ENCODE measurements at places on chromosomes 6 and 20. TPM values are rescaled to one million over a fixed set of nuclear protein-coding genes. Genes with fewer than 3 reads are reported as not detected.

DNA sequence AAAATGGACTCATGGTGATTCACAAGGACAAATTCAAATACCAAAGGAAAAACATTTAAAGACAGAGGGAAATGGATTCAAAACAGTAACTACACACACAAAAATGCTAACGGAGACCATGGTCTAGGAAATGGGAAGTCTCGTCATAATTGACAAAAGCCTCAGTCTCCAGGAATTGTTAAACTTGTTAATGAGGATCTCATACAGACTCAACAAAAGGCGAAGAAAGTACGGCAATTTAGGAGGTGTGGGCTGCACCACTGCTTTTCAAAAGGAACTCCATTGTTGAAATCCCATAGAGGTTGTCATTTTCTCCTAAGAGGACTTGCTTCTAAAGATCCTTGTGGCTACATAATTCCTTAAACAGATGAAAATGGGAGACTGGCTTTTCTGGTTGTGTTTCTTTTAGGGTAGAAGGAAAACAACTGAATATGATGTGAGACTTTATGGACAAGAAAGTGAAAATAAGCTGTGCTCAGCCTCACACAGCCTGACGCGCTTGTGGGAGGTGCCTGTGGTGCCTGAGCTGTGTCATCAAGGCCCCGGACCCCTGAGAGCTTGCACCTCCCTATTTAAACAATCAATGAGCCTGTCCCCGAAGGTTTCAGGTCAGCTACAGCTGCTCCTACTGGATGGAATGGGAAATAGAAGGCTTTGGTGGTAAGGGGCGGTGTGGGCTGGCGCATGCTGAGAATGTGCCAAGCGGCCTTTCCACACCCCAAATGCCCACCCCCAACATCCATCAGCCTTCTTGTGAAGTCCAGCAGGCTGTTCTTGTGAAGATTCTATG, 2.5 kb upstream of the CLDN20 start:
- DNase-seq, result no peak

DNA sequence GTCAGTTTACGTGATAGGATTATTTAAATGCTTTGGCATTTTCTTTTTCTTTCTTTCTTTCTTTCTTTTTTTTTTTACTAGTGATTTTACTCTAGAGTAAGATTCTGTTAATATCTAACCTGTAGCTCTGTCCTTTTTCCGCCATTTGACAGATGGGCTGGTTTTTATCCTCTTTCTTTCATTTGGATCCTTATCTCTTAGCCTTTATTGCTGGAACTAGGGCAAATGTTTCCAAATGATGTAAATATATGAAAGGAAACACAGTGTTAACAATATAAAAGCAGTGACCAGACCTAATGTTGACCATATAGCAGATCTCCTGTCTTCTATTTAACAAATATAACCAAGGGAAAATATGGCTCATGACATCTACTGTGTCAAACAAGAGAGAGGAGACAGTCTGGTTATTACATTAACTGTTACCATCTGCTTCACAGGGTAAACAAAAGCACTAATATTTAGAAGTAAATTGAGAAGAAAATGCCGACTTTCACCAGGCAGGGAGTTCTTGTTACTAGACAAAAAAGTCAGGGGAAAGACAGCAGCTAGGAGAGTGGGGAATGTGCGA, 59.8 kb upstream of the GCLC start:
- no peak for DNase-seq

DNA sequence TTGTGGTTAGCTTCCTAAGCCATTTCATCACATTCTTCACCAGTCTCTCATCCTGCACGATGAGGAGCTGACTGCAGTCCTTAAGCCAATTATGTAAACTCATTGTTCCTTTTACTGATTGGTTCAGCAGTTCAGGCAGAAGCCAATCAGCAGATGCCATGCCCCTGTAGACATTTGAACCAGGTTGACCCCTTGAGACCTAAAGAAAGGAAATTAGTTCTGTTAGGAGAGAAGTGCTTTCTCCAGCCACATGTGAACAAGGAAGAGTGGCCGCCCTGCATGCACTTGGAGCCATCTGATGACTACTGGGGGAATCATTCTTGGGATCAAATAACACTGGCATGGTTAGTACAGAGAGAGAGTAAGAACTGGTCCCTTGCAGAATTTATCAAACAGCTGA, 535.2 kb upstream of the ID4 start:
- no peak for DNase-seq

GRCh38 chr20:17794400-17794799, 94.6 kb downstream of the BANF2 start:
- no peak for DNase-seq

GRCh38 chr20:3865152-3865886, 18.7 kb downstream of the MAVS start:
- no peak for DNase-seq

DNA sequence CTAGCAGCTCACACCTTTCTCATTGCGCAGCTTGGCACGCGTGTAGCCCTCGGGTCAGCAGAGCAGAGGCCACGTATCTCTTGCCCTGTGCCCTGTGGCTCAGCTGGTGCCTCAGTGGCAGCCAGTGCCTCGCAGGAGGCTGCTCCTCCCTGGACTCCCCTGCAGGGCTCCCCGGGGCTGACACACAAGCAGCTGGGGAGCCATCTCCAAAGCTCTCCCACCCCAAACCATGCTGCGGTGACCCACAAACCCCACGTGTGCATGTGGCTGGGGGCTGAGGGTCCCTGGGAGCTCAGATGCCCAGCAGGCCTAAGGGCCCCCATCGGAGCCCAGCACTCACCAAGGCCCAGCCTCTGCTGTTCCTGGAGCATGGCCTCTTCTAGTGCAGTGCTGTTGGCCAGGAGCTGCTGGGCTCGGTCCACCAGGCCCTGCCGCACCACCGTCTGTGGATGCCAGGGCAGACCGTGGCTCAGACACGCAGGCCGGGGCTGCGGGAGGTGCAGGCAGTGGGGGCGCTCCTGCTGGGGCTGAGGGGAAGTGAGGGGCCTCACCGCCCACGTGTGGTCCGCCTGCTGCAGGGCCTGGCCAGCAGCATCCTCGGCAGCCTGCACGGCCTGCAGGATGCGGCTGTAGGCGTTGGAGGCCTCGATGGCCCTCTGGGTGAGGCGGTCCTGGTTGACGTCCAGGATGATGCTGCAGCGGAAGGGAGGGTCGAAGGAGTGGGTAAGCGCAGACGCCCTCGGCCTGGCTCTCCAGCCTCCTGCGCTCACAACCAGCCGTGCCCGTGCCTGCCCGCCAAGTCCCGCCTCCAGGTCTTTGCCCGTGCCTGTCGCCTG, 13.8 kb downstream of the ADRM1 start:
- no peak for DNase-seq

RPS6KA2 gene
- 9.7 TPM for total RNA-seq

CCN6 gene
- not detected for total RNA-seq

- no peak for DNase-seq
Measured at GRCh38 chr20:23085436-23086055, 578 bp downstream of the CD93 start.

SNAI1 gene
- total RNA-seq, result 0.44 TPM

DNA sequence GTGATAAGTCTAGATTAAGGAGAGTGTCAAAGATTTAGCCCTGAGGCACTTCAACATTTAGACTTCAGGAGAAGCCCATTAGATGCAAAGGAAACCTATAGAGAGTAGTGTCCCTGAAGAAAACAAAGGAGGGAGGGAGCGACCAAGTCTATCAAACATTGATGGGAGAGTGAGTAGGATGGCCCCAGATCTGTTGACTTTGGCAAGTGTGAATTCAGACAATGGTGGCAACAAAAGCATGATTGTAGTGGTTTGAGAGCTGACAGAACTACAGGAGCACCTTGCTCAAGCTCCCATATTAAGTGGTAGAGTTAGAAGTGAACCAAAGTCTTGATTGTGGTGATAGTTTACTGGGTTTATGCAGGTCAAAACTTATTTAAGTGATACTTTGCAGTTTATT, 979 bp upstream of the ABCF1 start:
- no peak for DNase-seq

- DNase-seq, result no peak
Measured at GRCh38 chr6:13327691-13328075, 654 bp downstream of the TBC1D7 start.

DNA sequence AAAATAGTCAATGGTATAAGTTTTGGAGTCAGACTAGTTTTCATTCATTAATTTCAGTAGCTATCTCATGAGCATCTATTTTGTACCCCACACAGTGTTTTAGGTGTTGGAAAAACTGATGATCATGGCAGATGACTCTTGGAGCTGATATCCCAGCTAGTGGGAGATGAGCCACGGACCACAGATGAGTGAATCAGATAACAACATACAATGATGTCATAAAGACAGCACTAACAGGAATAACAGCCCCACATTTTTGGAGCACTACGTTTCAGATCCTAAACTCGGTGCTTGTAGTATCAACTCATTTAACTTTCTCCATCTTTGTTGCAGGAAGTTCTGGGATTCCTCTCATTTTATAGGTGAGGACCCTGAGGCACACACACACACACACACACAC, 67.8 kb upstream of the EDN3 start:
- no peak for DNase-seq

DNA sequence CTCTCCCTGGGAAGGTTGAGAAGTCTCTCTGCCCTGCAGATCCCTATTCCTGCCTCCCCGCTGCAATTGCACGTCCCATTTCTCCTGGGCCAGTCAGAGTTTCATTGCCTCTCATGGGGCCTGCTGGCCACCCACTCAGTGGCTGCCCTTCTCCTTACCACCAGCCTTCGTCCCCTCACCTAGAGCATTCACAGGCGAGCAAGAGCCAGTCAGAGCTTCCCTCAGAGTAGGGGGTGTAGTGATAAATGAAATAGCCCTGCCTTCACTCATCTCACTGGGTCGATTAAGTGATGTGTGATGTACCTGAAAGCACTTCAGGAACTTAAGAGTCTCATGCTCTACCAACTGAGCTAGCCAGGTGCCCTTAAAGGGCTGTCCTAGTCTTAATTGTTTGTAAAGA, 52.0 kb upstream of the FANCE start:
- DNase-seq, result no peak

- no peak for DNase-seq
Measured at GRCh38 chr6:21869085-21869771, 275.7 kb downstream of the SOX4 start.

GPX6 gene
- not detected for total RNA-seq

- DNase-seq, result peak; percentile 59
Measured at GRCh38 chr20:50588034-50588736, 78.0 kb downstream of the PTPN1 start.

DNA sequence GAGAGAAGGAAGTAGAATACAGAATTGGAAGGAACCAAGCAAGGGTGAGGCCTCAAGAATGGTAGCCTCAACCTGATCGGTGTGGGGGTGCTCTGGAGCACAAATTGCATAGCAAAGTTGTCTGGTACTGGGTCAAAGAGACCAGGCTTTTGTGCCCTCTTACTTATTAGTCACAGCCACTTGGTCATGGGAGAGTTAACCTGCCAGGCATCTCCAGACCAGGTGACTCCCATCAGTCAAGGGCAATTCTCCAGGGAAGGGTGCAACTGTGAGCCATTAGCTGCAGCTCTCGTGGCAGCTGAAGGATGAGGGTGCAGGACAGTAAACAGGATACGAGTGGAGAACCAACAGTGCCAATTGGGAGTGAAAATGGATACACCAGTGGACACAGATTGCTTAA, 47.7 kb upstream of the PLCB4 start:
- no peak for DNase-seq

GRCh38 chr6:138957484-138957883, 30.6 kb downstream of the REPS1 start:
- no peak for DNase-seq

DNA sequence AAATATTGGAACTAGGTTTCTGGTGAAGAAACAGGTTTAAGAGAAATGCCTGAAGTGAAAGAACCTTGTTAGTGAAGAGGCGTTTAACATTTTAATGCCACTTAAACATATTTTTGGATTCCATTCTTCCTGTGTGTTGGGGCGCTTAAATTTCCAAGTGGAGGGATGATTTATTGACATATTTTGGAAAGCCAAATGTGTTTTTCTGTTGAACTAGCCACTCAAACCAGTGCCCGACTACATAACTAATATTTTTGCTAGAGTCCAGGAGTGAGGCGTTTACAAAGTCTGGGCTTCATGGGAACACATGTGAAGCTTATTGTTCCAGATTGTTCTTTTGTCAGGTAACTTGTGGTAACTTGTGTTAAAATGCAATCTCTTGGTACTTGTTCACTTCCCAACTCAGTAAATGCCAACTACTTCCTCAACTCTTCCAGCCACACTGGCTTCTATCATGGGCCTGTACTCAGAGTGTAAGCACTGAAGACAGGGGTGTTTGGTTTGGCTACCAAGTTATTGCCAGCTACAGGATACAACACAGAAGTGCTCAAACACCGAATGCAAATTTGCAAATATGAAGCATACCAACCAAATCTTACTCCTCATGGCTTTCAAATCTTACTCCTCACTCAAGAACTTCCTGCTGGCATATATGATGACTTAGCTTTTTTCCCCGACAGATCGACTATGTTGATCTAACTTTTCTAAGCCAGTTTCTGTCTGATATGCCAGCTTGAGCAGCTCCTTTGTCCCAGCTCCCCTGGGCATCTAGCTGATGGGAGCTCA, 2.0 kb upstream of the ZNFX1 start:
- DNase-seq, result no peak

EMILIN3 gene
- total RNA-seq, result not detected

SLPI gene
- not detected for total RNA-seq

SLC35F1 gene
- total RNA-seq, result not detected

DNA sequence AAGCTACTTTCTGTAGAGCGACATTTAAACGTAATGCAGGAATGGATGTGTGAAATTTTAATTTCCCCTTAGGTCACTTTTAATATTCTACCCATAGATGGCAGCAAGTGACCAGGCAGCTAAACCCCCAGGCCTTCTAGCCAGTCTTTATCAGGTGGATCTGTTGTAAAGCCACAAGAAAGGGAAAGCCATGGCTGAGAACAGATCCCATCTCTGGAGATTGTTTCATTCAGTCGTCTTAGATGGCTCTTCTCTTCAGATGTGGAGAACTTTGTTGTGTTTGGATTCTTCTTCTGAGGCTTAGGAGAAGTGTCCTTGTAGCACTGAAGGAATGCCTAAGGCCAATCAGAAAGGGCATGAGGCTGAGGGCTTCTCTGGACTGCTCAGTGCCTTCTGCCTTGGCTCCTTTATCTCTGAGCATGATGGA, 15.8 kb upstream of the RNF182 start:
- peak; percentile 70 for DNase-seq

C4B gene
- 5.0 TPM for total RNA-seq

DNA sequence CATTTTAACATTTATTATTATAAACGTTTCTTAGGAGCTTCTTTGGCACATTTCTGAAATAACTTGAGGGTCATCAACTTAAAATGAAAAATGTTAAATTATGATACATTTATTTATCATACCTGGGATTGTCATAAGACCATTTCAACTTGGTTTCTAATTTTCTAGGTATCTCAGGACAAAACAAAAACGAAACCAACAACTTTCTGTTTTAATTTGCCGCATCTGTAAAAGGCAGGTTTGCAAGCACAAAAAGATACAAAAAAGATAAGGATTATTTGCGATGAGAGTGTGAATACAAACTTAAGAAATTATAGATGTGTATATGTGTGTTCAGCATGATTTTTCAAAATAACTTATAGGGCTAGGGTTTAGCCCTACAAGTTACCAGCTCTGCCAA, 395.0 kb upstream of the RUNX2 start:
- DNase-seq, result peak; percentile 65

- no peak for DNase-seq
Measured at GRCh38 chr6:41529049-41529448, 17.1 kb upstream of the FOXP4 start.

- DNase-seq, result no peak
Measured at GRCh38 chr20:6689339-6689973, 78.0 kb upstream of the BMP2 start.

- no peak for DNase-seq
Measured at GRCh38 chr6:43699564-43700186, 12.1 kb upstream of the MRPS18A start.

Measured in CD4-positive, alpha-beta memory T cell (primary cell).